ENCODE measurements at places on chromosomes 7 and 10. TPM values are rescaled to one million over a fixed set of nuclear protein-coding genes. Genes with fewer than 3 reads are reported as not detected.

SRRT gene
- 93.8 TPM for total RNA-seq

CYP3A4 gene
- not detected for total RNA-seq

LRRC17 gene
- 76.6 TPM for total RNA-seq

DPYSL4 gene
- 5.9 TPM for total RNA-seq

PPP1R17 gene
- total RNA-seq: not detected

DNAJB9 gene
- 9.9 TPM for total RNA-seq

PPRC1 gene
- total RNA-seq: 20.5 TPM

PTN gene
- total RNA-seq: 34.3 TPM

DYNC1I1 gene
- 0.34 TPM for total RNA-seq

APBB1IP gene
- total RNA-seq: not detected

WDFY4 gene
- total RNA-seq: not detected

IDI2 gene
- total RNA-seq: not detected

SSC4D gene
- total RNA-seq: 0.67 TPM

FAM180A gene
- total RNA-seq: 11.1 TPM

CPN1 gene
- not detected for total RNA-seq

EFCAB10 gene
- not detected for total RNA-seq

C7orf57 gene
- total RNA-seq: not detected

SFRP4 gene
- not detected for total RNA-seq

Measured in bronchus fibroblast of lung (primary cell).